Stimulated activated naive CD8-positive, alpha-beta T cell treated with anti-CD3 and anti-CD28 coated beads, Interleukin-15, amount 100 ng/mL, for 72 hours (primary cell): ENCODE measurements at places on chromosomes 11 and 22.

DNA sequence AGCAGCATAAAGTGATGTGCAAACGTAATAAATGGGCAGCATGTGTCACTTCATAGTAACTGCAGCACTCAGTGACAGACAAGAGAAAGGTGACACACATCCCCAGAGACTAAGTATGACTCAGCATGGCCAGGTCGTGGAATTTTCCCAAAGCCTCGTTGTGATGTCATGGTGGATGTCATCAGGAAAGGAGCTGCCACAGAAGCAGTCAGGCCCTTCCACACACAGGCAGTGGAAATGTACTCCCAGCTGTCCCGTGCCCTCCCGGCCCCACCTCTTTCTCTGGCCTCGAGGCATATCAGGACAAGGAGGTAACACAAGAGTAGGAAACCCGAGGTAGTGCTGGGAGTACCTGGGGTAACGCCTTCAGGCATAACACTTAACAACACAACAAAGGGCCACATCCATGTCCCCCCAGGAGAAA, 8.1 kb downstream of the PC start:
- no peak for DNase-seq

GRCh38 chr11:22169833-22170232, 23.1 kb upstream of the ANO5 start:
- no peak for DNase-seq

DNA sequence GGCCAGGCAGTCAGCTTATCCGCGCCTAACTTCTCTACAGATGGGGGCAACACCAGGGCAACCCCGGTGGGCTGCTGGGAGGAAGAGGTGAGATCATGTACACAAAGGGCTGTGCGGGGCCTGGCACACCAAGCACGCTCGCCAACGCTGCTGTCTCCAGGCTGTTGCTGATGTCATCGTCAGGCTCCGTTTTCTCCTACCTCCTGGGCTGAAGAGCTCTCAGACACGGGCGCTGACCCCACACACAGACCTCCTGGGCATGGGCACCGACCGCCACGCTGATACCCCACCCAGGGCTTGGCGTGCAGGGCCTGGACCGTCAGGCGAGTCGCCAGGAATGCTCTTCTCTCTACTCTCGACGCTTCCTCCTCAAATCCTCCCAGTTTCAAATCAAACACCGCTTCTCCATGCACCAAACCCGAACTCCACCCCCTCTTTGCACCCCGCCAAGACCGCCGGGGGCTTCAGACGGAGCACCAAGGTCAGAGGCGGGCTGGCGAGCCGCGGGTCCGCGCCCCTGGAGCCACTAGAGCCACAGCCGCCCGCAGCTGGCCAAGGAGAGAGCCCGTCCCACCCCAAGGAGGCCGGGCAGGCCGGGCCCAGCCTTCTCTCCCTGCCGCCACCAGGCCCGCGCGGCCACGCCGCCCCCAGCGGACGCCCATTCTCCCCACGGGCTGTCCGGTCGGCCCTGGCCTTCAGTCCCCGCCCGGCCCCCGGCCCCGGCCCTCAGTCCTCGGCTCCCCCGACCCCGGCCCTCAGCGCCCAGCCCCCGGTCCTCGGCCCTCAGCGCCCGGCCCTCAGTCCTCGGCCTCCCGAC, 772 bp downstream of the SBF1 start:
- peak; percentile 46 for DNase-seq

- no peak for DNase-seq
Observed at GRCh38 chr11:17578296-17578695, 31.2 kb downstream of the OTOG start.

DNA sequence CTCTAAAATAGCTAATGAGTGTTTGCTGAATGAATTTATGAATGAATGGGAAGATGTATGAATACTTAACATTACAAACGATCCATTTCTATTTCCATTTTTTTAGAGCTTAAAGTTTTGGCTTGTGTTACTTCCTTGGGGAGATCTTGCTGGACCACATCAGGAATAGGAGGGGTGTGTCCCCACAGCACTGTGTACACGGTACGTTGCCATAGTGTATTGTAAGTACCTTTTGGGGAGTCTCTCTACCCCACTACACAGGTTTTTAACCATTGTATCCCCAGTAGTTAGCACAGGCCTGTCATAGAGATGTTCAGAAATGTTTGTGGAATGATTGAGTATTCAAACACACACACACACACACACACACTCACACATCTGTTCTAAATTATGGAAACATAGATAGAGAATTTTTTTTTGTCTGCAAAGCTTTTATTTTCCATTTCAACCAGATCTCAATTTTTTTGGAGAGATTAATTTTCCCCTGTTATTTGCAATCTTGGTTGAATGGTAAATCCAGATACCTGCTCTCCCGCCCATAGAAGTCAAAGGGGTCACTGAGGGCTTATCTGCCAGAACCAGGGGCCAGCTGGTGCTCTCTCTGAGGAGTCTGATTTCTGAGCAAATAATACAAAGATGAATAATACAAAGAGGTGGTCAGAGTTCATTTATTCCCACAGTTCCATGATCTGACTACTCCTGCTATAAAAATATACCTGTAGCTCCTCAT, 471.0 kb downstream of the INSC start:
- DNase-seq, result no peak

GRCh38 chr11:102293873-102294601, 23.2 kb upstream of the BIRC3 start:
- DNase-seq, result no peak

GRCh38 chr22:44363980-44364750, 51.4 kb upstream of the SHISAL1 start:
- DNase-seq, result no peak

GRCh38 chr11:57763568-57763967, 2.0 kb downstream of the CTNND1 start:
- no peak for DNase-seq

DNA sequence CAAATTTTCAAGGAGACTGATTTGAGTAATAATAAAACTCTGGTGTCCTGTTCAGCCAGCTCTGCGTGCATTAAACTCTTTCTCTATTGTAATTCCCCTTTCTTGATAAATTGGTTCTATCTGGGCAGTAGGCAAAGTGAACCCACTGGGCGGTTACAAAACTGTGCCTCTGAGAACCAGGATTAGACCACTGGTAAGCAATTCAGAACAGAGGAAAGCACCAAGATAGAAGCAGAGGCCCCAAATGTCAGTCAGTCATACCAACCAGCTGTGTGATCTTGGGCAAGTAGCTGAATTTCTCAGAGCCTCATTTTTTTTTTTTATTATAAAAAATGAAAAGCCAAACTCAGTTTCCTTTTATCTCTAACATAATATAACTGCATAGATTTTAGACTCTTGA, 54.9 kb downstream of the TRIM44 start:
- no peak for DNase-seq

GRCh38 chr22:29205252-29205593, 473 bp upstream of the EMID1 start:
- DNase-seq, result no peak

- DNase-seq, result no peak
Observed at GRCh38 chr11:105823495-105824033, 198.5 kb downstream of the MSANTD4 start.

DNA sequence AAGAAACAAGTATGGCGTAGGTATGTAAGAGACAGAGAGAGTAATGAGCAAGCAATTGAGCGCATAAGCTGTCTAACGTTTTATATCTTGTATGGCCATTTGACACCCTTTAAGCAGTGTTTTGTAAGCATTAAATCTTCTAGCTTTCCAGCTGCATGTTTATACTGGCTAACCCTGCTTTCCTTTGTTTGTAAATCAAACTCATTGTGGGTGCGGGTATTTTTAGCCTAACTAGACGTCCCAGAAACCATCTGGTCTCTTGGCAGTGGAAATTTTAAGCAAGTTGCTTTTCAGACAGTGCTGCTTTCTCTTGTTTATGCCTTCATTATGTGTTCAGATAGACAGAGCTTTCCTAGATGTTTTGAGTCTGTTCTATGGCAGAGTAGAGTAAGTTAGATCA, 73.5 kb downstream of the RNF169 start:
- DNase-seq, result no peak

DNA sequence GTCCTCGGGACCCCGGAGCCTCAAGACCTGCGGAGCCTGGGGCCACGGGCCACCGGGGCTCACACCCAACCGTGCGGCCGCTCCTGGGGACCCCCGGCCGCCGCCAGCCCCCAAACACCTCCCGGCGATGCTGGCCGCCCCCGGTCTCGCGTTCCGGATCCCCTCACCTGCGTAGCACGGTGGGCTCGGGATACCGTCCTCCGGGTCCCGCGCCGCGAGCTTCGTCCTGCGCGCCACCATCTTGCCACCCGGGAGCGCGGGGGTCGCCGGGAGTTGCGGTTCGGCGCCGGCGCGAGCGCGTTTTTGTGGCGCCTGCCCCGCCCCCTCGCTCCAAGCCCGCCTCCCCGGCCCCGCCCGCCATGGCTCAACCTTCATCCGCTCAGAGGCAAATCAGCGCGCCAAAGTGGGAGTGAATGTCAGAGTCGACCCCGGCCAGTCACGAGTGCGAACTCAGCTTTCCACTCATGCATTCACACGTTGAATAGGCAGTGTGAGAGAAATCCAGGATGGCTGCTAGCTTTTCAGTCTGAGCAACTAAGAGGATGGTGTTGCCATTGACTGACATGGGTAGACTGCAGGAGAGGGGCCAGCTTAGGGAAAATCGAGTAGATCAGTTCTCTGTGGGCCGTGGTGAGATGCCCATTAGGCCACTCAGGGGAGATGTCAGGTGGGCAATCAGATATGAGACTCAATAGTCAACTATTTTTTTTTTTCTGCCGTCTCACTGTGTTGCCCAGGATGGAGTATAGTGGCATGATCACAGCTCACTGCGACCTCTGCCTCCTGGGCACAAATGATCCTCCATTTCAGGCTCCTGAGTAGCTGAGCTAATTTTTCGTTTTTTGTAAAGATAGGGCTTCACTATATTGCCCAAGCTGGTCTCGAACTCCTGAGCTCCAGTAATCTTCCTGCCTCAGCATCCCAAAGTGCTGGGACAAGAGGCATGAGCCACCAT, 28.3 kb downstream of the SERHL2 start:
- DNase-seq, result peak; percentile 80

DNA sequence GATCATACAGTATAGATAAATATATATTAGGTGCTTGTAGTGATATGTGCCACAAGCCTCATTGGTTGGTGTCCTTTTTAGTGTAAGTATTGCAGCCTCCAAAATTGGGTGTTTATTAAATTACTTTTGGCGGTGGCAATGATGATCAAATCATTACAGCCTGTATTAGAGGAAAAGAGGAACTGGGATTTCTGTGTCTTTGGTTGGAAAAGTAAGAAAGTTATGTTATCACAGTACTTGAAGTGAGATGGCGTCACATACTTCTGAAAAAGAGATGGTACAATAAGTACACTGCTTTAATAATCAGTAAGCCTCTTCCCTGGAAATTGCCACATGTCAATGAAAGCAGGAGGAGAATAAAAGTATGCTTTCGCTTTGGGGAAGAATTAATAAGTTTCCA, 523 bp upstream of the MPZL3 start:
- DNase-seq, result no peak

DNA sequence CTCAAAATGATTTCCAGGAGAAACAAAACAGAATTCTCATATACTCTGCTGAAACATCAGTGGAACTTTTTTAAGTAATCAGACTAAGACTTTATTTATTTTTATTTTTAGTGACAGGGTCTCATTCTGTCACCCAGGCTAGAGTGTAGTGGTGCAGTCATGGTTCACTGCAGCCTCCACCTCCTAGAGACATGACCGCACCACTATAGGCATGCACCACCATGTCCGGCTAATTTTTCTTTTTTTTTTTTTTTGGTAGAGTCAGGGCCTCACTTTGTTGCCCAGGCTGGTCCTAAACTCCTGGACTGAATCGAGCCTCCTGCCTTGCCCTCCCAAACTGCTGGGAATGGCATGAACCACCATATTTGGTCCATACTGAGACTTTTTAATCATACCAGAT, 42.9 kb downstream of the PRDM10 start:
- DNase-seq, result no peak
